ENCODE measurements at places on chromosomes 16 and 17. TPM values are rescaled to one million over a fixed set of nuclear protein-coding genes. Genes with fewer than 3 reads are reported as not detected.

GRCh38 chr16:1509307-1510221 lies 16.4 kb downstream of the TELO2 start:
- DNase-seq: no peak

GRCh38 chr16:49674351-49674851 lies 181.5 kb downstream of the ZNF423 start:
- no peak for DNase-seq

DNA sequence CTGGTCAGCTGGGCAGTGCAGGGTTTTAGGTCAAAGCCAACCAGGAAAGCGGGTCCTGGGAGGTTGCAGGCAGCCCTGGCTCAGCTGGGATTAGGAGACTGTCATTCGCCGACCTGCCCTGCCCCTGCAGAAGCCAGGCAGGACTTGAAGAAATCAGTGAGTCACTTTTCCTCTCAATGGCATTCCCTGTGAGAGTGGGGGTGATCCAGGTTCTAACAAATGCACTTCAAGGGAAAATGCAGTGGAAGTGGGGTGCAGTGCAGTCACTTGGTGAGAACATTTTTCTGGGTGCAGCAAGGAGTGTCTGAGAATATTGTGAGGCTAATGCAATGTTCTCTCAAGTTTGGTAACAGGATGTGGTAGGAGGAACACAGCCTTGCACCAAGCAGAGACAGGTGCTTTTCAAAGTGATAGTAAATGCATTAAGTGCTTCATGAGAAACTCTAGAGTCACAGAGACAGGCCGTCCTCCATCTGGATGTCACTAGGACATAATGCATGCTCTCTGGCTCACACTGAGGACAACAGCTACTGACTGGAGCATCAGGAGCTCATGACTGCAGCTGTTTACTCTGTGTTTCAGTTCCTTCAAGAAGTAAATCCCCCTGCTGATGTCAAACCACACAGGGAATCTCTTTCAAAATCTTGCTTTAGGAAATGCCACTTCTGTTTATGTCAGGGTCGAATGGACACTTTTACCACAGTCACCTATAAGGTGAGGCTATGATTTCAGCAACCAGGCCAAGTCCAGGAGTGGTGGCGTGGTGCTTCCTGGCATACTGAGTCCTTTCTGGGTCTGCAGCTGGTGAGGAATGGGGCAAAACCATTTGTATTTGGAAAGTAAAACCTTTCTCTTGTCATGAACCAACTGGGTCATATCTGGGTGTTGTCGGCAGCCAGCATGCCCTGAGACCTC lies 16.7 kb downstream of the CDK5R1 start:
- DNase-seq: no peak

DNA sequence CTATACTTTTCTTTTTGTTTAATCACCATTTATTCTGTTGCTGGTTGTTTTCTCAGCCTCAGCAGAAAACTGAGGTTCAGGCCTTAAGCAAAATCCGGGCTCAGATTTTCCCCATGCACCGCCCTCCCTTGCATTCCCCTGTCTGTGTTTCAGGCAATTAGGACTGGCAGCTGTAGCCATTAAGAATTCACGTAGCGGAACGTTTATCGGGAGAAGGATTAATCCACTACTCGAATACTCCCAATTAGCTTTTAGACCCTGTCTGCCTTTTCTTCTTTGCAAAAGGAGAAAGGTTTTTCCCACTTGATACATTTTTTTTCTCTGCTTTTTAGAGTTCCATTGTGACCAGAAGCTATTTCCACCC lies 173.1 kb downstream of the RPTOR start:
- no peak for DNase-seq

- no peak for DNase-seq
These were observed 727 bp upstream of the TENT4B start for GRCh38 chr16:50152351-50152806.

DNA sequence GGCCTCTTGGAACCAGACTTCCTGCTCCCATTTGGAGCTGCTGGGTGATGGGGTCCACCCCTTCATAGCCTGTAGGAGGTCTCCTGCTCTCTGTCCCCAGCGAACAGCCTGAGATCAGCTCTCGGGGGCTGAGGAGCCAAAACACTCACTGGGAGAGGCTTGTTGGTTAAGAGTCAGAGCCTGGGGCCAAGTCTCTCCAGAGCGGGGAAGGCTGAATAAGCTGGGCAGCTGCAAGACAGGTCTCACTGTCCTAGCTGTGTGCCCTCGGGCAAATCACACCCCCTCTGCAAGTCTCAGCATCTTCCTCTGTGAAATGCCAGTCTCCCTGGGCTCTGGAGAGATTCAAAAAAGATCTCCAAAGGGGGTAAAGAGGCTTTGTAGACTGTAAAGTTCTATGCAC lies 174.6 kb downstream of the WSCD1 start:
- DNase-seq: no peak

DNA sequence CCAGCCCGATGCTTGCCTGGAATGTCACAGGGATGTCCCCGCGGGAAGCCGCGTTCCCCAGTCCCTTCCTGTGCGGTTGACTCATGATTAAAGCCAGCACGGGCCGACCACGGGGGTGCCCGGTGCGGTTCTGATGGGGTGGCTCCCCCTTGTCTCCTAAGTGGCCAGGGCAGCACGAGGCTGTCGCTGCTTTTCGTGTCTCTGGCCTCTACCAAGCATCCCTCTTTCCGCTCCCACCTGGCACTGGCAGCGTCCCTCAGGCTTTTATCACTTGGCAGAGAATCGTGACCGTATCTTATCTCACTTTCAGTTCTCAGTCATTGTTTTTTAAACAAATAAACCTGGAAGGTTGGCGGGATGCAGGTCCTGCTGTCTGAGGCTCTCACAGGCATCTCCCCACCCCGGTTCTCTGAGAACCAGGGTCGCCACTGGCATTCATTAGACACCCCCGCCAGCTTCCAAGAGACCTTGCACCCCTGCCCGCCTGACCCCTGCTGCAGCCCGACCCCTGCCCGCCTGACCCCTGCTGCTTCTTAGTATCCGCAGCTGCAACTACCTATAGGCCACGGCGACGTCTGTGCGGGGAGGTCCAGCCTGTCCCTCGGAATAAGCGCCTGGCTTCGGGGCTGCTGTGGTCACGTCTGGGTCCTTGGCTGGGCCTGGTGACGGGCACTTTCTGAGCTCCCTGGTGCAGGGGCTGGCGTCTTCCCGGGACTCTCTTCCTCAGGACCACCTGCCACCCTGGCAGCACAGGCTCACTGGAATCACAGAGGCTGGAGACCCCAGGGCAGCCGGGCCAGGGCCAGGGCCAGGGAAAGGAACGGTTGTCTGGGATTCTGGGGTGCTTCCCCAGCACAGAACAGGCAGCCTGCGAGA lies 7.5 kb downstream of the C1QTNF8 start:
- DNase-seq: no peak

GRCh38 chr17:51132964-51133319 lies 12.3 kb upstream of the SPAG9 start:
- DNase-seq: no peak

DNA sequence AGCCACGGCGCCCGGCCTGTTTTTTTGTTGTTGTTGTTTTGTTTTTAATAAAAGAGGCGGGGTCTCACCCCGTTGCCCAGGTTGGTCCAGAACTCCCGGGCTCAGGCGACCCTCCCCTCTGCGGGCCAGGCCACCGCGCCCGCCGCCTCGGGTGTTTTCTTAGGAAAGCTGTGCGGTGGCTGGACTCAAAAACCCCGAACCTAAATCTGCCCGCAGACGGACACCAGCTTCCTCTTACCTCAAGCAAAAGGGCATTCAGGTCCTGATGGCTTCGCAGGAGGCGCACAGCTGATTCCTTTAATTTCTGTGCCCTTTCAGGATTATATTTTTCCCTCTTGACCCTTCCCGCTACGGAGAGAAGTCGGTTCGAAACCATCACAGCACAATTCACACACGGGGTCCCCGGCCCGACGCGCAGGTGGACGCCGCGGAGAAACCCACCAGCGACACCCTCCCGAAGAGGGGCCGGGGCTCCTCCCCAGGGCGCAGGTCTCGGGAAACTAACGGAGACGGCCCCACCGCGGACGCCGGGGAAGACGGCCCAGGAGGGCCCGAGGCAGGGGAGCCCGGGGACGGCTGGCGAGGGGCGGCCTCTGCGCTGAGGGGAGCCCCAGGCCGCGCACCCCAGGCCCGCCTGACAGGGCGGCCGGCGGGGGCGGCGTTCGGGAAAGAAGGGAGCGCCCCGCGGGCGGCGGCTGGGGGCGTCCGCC lies 653 bp downstream of the FANCA start:
- DNase-seq: no peak

DNA sequence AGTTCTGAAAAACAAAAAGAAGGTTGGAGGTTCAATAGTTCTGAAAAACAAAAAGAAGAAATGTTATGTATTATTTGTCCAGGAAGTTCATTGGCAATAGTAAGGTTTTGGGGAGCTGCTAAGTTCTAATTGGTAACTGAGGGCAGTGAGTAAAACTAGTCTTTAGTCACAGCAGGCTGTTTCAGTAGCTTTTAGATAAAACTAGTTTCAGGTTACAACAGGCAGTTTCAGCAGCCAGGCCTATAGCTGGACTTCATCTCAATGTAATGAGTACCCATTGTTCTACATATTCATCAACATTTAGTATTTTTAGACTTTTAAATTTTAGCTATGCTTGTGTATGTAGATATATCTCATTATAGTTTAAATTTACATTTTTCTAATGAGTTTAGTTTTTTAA lies 639.3 kb downstream of the TOX3 start:
- no peak for DNase-seq

DNA sequence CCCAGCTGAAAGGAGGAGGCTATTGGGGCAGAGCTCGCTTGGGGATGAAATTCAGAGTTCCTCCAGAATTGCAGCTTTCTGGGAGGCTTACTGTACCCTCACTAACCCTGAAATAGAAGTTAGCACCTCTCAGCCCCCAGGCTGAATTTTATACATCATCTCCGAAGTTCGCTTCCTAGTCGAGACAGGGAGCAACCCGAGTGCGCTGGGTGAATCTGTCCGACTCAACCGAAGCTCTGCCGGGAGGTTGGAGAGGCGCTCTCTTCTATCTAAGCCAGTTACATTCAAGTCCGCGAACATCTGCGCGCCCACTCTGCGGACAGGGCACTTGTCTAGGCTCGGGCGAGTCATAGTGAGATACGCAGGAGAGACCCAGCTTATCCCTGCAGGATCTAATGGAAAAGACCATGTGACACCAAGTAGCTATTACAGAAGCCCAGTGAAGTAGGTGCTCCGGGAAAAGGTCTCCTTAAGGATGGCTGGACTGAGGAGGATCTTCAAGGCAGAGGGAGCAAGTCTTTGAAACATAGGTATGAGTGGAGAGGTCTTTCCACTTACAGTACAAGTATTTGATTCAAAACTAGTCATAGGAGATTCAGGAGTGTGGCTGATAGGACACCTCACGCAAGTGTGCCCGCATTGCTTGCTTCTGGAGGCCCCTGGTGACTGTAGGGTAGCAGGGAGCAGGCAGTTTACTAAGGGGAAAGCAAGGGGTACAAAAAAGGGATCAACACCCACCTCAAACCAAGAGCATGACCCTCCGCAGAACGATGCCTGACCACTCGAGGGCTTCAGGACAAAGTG lies 646 bp upstream of the HES7 start:
- DNase-seq: no peak

GRCh38 chr16:57610611-57611010 lies 17.8 kb upstream of the ADGRG1 start:
- no peak for DNase-seq

- DNase-seq: no peak
These were observed 20.4 kb upstream of the IL4R start for GRCh38 chr16:27293343-27293742.

DNA sequence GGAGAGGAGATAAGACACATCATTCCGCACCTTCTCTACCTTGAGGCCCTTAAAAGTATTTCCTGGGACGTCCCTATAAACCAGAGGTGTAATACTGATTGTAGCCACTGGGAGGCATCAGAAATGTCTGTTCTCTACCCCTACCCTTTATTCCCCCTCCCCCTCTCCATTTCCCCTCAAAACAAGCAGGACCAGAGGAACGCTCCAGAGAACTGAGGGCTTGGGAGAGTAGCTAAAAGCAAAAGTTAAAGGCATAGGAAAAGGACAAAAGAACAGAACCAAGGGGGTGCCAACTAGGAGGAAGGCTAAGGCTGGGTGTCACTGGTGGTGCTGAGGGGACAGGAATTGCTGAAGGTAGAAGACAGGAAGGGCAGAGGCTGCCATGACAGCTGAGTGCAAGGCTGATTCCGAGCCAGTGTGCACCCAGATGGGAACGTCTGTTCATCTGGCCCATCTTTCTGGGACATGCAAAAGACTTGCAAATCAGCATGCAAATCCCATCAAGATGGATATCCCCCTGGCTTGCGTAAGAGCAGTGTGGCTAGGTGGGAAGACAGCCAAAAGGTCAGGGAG lies 6.7 kb downstream of the CAMTA2 start:
- DNase-seq: no peak

DNA sequence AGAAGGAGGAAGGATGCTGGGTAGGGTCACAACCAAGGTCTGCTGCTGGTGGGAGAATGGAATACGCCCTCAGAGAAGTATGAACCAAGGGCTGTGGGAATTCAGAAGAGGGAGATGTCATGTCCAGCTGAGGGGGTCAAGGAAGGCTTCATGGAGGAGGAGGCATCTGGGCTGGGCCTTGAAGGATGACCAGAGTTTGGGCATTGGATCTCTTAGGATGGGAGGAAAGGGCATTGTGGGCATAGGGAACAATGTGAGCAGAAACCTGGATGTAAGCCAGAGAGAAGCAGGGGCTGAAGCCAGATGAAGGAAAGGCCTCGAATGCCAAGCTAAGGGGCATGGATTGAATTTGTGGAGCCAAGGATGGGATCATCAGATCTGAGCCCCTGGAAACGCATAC lies 49.2 kb upstream of the MAP3K14 start:
- DNase-seq: no peak

DNA sequence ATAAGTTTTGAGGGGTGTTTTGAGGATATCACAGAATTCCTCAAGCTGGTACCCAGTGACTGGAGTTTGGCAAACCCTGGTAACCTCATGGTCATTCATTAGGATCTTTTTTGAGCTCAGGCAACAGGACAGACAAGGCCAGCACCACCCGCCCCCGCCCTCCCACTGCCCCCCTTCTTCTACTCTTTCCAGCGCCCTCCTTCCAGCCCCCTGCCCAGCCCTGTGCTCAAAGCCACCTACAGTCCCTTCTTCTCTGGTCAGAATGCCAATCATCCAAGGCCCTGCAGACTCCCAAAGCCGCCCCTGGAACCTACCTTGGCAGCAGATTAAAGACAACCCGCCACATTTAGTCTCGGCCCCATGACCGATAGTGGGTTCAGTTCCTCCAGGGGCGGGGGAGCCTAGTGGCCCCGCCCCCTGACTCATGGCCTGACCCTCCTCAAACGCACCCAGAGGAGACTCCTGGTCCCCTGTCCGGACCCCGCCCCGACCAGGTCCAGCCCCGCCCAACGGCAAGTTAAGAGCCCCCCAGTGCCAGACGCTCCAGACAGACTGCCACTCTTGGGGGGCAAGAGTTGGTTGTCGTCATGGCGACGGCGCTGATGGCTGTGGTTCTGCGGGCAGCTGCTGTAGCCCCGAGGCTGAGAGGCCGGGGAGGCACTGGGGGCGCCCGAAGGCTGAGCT lies at the start of gene NAGS:
NAGS (plus strand) TSS at position 546 of the 684 bp plus-strand sequence; CDS start at position 588, 42 bp downstream.
- no peak for DNase-seq

- DNase-seq: no peak
These were observed 281.7 kb upstream of the ZFHX3 start for GRCh38 chr16:73329358-73330286.

SLC16A13 gene
- polyA plus RNA-seq: 1.7 TPM

GNGT2 gene
- 0.16 TPM for polyA plus RNA-seq

PMP22 gene
- 204 TPM for polyA plus RNA-seq

LITAFD gene
- not detected for polyA plus RNA-seq

All from AG04450 (cell line).